ENCODE measurements at places on chromosomes 13 and 19.

GRCh38 chr13:108230377-108230776, 12.2 kb downstream of the ABHD13 start:
- no peak for DNase-seq

DNA sequence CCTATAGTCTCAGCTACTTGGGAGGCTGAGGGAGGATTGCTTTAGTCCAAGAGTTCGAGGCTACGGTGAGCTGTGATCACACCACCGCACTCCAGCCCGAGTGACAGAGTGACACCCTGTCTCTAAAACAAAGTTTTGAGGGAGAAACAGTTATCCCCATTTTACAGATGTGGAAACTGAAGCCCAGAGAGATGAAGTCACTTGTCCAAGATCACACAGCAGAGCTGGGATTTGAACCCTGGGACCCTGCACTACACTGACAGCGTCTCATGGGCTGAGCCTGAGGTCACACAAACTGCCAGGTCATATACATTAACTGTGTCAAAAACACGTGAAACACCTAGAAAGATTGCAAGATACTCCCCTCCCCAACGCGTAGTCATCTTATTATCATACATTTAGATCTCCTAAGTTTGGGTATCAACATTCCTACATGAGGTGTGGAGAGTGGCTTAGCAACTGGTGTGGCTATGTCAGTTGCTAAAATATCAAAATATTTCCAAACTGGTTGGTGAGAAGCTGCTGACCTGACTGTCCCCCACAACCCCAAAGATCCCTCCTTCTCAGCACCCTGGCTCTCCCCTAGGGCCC, 8.2 kb downstream of the FCGBP start:
- no peak for DNase-seq

DNA sequence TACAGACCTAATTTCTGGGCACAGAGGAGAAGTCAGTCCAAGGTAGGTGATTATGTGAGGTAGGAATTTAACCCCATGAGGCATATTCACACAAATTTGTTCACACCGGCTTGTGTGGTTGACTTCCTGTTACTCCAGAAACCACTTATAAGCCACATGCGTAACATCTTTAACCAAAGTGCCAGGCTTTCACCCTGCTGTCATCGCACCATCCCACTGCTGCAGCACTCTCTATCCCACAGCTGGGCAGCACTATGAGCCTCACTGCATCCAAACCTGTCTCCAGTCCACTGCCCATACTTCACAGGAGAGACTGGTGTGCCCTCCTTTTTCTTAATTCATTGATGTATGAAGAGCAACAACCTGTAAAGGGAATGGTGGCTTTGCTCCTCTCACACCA, 128.2 kb upstream of the ARGLU1 start:
- DNase-seq, result no peak

DNA sequence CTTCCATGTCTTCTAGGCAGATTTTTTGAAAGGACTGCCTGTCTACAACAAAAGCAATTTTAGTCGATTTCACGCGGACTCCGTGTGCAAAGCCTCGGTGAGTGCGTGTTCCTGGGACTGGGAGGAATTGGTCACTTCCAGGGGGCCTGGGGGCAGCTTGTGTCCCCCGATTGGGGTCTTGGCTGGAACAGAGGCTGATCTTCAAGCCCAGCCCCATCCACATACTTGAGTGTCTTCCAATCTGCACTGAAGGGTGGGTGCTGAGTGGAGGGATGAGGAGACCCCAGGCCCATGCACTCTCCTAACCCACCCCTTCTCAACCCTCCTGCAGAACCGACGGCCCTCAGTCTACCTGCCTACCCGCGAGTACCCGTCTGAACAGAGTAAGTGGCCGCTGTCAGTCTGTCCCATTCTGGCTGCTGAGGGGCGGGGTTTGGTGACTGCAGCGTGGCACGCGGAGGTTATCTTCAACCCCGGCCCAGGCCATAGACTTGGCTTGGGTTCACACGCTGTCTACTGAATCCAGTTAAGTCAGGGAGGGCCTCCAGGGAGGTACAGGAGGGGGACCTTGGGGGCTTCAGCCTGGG, 4.7 kb downstream of the DDA1 start:
- DNase-seq, result no peak

GRCh38 chr13:40986101-40986856, 32.8 kb downstream of the ELF1 start:
- peak; percentile 49 for DNase-seq

DNA sequence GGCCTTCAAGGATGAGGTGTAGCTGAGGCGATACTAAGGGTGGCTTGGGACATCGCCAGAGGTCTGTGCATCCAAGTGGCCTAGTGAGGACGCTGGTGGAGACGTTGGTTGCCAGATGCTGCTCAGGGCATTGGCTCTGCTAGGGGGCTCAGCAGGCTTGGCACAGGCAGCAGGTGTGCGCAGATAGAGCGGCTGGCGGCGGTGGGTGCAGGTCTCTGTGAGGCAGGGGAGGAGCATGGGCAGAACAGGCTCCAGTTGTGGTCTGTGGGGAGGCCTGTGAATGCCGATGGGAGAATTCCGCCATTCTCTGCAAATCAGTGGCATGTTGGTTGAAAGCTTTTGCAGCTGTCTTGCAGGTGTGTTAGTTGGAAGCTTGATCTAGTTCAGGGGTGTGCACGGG, 21.2 kb downstream of the PRAM1 start:
- DNase-seq, result no peak

- no peak for DNase-seq
Observed at GRCh38 chr13:80883545-80883944, 542.6 kb upstream of the SPRY2 start.

DNA sequence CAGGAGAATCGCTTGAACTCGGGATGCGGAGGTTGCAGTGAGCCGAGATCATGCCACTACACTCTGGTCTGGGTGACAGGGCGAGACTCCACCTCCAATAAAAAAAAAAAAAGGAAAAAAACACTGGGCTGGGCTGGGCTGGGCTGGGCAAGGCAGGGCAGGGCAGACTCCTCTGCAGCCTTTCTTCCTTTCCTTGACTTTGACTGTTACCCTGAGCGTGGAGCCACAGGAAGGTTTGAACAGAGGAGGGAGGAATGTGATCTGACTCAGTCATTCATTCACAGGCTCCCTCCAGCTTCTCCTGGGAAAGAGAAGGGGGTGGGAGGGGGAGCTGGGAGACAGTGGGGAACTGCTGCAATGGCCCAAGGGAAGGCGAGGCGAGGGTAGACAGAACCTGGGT, 2.7 kb upstream of the ACTN4 start:
- no peak for DNase-seq

- DNase-seq, result peak; percentile 20
Observed at GRCh38 chr13:104466016-104466415, 1399.8 kb upstream of the SLC10A2 start.

DNA sequence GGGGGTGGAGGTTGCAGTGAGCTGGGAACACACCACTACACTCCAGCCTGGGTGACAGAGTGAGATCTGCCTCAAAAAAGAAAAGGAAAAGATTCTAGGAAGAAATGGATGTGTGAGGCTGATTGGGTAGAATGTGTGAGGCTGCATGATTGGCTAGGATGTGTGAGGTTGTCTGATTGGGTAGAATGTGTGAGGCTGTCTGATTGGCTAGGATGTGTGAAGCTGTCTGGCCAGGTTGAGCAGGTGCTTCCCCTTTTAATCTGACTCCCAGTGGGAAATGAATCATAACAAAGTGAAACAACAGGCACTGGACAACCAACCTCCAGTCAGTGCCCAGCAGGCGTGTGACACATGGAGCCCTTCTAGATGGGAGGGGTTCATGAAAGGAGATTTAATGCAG, 14.7 kb downstream of the C13orf46 start:
- no peak for DNase-seq

- DNase-seq, result no peak
Observed at GRCh38 chr19:16104722-16105121, 7.0 kb upstream of the RAB8A start.

DNA sequence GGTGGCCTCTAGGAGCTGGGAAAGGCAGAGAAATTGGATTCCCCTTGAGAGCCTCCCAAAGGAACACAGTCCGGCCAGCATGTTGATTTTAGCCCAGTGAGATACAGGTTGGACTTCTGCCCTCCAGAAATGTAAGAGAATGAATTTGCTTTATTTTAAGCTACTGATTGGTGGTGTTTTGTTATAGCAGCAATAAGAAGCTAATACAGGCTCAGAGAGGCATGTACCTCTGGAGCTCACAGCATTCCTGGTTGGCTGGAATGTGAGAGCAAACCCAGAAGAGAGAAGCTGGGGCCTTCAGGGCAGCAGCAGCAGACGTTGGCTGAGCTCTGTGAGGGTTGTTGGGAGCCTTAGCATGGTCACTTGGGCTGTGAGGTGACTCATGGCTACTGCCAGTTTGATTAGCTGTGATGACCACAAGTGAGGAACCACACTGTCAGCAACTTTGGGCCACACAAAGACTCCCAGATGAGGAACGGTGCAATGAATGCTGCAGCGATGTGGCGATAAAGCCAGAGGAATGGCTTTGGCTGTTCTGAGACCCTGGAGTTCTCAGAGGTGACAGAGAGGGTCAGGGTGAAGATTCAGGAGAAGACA, 80.1 kb downstream of the CYSLTR2 start:
- DNase-seq, result no peak

- no peak for DNase-seq
Observed at GRCh38 chr13:28684257-28684656, 25.3 kb downstream of the POMP start.

DNA sequence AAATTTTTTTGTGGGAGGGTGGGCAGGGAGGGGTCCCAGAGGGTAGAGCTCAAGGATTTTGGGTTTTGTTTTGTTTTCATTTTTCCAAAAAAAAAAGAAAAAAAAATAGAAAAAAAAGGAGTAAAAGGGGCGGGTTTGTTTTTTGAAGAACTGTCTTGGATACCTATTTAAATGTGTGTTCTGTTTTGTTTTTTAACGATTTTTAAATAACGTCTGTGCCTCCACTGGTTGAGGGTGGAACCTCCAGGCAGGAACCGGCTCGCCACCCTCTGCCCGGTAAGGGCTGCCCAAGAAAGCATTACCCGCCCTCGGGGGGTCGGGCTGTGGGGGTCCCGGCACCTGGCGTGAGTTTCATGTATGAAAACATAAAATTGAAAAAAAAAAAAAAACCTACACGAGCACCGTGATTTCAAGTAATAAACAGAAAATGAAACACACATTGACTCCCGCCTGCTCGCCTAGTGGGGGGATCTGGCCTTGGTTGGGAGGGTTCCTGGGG, 10.4 kb downstream of the MIDN start:
- DNase-seq, result no peak

GRCh38 chr19:7888826-7889217, 512 bp downstream of the LRRC8E start:
- no peak for DNase-seq

DNA sequence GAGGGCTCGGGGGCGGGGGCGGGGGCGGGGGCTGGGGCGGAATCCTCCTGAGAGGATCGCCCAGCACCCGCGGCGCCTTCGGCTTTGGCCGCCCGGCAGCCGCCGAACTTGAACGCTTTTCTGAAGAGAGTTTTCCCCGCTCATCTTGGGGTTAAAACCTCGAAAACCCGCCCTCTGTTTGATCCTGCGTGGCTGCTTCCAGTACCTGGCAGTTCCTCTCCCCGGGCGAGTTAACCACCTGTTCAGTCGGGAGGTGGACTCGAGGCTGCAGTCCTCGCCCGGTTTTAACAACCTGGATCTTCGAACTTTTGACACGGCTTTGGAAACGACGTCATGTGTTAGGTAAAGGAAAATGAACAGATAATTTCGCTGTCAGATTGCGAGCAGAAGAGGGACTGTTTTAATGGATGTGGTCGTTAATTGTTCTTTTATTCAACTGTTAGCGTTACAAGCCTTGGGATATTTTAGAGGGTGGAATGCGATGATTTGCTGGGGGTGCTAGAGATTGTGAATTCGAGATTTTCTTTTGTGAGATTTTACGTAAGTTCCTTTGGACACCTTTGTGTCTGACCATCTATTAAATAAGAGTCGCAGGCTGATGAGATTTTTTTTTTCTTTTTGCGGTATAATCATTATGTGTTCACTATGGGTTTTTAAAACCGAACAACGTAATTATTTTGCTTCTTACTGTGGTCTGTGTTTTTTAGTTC, 1.0 kb downstream of the FNDC3A start:
- peak; percentile 23 for DNase-seq

All from H4 (cell line).